AG09319 (cell line): ENCODE measurements at places on chromosomes 12 and 14.

DNA sequence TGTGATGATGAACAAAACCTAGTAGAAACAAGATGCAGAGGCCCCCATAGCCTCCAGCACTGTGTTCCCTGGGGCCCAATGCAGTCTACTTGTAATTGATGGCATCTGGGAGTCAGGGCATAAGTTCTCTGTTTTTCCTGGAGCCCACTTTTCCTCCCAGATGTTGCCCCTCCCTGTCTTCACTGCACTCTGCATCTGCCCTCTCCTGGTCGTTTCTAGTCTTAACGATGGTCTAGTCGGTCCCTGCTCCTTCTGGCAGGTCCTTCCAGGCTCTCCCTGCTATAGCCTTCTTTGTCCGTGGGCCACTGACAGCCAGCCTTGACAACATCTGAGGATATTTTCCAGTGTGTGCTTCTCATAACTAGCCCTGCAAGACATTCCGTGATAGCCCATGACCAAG lies 208.3 kb downstream of the GXYLT1 start:
- no peak for DNase-seq

GRCh38 chr12:120101182-120101581 lies 15.4 kb downstream of the RAB35 start:
- no peak for DNase-seq

DNA sequence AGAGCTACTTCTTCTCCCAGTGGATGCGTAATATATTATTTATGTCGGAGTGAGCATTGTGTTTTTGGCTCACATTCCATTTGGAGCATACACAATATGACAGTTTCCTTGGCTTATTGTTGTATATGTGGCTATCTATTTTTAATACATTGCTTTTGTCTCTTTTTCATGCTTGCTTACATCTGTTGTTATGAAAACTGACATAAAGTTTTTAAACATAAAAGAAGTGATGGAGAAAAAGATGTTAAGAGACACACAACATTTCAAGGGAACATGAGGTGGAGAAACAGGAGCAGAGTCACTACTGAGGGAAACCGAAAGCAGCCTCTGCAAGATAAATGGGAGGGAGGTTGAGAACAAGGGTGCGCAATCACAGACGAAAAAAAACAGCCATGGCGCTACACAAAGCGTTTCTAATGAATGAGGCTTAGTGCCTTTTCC lies 228.4 kb upstream of the NPAS3 start:
- no peak for DNase-seq

GRCh38 chr12:116642106-116642505 lies 82.9 kb downstream of the MAP1LC3B2 start:
- no peak for DNase-seq
